Hematopoietic multipotent progenitor cell (in vitro differentiated cells): ENCODE measurements at places on chromosomes 3 and 15.

- DNase-seq: no peak
Observed at GRCh38 chr15:78316283-78317083, 17.1 kb upstream of the SKIC8 start.

- DNase-seq: no peak
Observed at GRCh38 chr3:126599101-126599500, 40.4 kb upstream of the C3orf22 start.

GRCh38 chr3:16245609-16246008, 19.1 kb downstream of the DPH3 start:
- DNase-seq: no peak

DNA sequence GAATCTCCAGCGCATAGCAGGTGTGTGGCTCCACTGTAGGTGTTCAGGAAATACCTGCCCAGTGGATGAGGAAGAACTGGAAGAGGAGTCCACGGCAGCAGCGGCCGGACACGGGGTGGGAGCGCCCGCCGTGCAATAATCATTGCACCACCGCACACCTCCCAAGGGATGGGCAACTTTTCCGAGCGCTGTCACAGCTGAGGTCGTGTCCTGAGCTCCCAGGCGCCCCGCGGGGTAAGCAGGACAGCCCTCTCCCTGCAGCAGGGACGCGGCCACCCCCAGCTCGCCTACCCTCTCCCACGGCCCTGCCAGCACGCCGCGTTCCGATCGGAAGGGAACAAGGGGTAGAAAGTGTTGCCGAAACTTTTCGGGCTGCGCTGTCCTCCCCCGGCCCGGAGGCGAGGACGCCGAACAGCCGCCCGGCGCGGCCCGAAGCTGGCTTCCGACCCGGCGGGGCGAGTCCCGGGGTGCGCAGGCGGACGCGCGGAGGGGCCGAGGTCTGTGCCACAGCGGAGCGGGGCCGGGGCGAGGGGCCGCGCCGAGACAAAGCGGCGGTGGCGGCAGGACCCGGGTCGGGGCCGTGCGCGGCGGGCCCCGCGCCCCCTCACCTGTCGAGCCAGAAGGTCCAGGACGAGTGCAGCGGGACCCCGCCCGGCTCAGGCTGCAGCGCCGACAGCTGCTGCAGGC, 475 bp downstream of the EIF4E3 start:
- DNase-seq: no peak

DNA sequence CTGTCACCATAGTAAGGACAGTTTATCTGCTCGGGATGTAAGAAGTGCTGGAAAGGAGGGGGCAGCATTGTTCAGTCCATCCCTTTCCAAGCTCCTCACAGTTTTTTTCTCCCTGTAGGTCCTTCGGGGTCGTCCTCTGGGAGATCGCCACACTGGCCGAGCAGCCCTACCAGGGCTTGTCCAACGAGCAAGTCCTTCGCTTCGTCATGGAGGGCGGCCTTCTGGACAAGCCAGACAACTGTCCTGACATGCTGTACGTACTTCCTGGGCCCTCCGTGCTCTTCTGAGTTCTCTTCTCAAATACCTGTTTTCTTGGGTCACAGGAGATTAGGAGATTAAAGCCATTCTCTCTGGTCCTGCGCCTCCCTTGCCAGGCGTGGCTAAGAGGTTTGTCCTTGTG, 59.1 kb downstream of the PGPEP1L start:
- DNase-seq: no peak

DNA sequence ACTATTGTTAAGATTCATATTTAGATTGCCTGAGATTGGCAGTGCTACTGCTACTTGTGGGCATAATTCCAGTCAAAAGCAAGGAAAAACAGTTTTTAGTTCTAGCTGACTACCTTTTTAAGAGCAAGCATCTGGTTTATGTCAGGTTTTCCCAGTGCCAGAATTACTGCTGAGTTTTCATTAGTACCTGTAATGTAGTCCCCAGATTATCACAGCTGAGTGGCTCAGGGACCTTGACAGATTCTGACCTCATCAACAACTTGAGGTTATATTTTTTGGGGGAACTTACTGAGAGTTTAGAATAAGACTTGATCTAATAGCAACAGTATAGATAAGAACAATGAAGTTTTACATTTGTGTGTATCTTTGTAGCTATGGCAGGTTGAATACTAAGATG, 31.0 kb downstream of the NXPE3 start:
- no peak for DNase-seq

GRCh38 chr3:78844307-78844706, 923.5 kb downstream of the ROBO1 start:
- DNase-seq: no peak

DNA sequence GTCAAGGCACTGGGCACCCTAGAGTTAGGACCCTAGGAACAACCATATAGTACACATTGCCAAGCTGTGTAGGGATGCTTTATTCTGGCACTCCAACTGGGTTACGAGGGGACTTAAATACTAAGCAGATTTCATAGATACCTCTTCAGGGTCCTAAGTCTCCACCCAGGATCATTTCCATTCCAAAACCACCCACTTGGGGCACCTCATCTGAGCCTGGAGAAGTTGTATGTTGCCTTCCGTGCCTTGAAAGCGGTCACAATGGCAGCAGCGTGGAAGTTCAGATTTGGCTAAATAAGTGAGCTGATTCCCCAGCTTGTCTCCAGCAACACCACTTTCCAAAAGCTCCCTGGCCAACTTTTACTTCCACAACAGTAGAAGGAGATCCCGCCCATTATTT, 4.6 kb downstream of the TMEM202 start:
- DNase-seq: no peak

DNA sequence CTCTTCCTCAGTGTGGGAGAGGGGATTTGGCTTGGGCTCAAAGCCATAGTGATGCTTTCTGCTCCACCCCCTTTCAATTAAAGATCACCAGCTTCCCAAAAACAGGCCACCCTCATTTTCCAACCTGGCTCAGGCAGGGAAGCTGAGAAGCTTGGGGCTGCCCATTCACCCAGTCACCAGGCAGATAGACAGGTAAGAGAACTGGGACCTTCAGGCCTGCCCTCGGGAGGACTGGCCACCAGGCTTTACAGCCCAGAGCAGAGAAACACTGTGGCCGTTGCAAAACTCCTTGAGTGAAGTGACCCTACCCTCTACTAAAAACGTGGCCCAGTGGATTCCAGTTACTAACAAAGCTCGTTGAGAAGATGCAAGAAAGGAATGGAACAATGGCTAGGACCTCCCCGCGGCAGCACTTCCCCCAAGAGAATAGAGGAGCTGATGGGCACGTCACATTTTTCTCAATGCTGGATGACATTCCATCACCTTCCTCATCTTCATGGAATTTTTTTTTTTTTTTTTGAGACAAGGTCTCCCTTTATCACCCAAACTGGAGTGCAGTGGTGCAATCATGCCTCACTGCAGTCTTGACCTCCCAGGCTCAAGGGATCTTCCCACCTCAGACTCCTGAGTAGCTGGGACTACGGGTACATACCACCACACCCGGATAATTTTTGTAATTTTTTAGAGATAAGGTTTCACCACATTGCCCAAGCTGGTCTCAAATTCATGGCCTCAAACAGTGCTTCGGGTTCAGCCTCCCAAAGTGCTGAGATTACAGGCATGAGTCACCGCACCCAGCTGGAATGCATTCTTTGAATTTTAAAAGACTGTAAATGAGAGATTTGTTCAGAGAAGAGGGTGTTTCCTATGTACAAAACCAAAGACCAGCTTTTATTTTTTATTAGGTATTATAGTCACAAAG, 37.9 kb downstream of the LIPC start:
- DNase-seq: no peak

- no peak for DNase-seq
Observed at GRCh38 chr15:23869396-23869795, 182.3 kb upstream of the NDN start.

GRCh38 chr3:66592016-66592761, 91.4 kb upstream of the LRIG1 start:
- no peak for DNase-seq

GRCh38 chr15:60483042-60483441, 4.1 kb upstream of the ICE2 start:
- no peak for DNase-seq

GRCh38 chr3:129947538-129948240, 26.8 kb upstream of the TRH start:
- DNase-seq: no peak
